Nucleus accumbens (tissue), 56 donors: ENCODE measurements at places on chromosomes 11 and 22.

- DNase-seq = no peak
Observed at GRCh38 chr11:125494031-125494360, 2.1 kb downstream of the FEZ1 start.

DNA sequence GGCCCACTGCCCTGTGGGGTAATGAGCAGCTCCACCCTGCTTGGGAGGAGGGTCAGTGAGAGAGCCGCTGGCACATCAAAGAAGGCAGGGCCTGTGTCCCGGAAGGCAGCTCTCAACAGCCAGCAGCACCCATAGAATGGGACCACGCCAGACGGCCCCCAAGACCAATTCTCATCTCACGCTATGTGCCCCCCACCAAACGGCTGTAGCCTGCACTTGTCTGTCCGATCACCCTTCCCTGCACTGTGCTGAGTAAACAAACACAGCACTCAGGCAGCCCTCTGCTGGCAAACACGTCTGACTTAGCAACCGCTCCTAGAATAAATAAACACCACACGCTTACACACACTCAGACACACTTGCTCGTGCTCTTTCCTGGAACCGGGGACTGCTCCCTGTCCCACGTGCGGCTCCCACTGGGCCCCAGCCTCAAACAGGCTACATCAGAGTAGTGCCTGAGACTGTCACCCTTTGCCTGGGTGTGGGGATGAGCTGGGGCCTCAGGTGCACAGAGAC lies 53.2 kb upstream of the CDON start:
- DNase-seq = no peak

DNA sequence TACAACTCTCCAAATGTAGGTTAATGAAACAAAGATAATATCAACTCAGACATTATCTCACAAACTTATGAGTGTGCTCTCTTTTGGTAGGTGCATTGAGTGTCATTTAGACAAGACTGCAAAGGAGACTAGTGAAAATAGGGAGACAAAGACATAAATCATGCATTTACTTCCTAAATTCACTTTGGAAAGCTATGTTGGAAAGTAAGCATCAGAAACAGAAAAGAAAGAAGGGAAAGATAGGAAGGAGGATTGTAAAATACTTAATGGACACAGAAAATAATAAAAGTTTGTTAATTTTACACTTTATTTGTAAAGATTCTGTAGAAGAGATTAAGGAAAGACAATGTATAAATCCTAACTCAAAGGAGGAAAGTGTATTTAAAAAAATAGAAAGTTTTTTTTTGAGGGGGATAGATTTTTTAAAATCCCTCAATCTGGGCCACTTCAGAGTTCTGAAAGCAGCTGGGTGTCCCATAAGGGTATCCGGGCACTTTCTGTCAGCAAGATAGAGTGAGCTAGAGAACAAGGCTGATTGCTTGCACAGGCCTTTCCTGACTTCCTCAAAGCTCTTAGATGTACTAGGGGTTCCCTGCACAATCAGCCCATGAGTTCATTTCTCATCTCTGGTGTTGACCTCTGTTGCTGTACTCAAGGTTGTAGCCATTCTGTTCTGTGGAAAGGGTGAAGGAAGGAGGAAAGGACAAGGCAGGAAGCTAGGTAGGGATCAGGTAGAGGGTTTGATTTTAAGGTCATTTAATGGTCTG lies 22.4 kb upstream of the RDX start:
- no peak for DNase-seq

DNA sequence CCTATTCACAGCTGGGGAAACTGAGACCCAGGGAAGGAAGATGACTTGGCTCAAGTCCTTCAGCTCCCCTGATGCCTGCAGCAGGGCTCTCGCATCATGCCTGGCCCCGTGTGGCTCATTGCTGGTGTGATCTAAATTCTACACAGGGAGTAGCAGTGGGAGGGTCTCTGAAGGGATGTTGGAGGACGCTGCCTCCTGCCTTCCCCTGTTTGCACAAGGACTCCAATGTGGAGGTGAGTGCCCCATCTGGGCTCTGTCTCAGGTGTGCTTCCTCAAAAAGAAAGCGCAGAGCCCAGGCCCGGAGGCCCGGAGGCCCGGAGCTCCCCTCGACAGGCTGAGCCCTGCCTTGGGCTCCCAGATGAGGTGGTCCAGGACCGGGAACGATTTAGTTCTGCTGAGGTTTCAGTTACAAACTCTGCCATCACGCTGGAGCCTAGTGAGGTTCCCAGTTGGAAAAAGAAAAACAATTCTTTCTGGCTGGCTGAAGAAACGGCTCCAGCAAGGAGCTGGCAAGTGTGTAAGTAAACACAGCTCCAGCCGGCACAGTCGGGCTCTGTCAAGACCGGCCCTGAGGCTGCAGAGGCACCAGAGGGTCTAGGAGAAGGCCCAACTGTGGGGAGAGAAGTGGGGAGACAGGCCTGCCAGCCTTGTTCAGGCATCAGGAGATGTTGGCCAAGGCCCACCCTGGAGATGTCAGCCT lies 49.8 kb downstream of the NAT10 start:
- DNase-seq = no peak

DNA sequence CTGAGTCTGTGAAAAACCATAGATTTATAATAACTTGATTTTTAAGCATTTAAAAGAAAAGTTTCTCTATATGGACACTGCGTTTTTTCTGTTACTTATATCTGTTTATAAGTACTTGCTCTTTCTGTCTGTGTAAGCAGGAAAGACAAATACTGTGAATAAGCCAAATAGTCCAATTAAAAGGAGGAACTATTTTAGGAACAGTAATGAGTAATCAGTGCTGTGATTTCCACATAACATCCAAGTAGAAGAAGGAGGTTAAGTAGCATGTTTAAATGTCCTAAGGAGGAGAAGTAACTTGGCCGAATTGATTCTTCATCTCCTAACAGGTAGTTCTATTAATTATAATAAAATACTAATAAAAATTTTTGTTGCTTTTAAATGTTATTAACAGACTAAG lies 40.8 kb downstream of the ZNF214 start:
- no peak for DNase-seq

DNA sequence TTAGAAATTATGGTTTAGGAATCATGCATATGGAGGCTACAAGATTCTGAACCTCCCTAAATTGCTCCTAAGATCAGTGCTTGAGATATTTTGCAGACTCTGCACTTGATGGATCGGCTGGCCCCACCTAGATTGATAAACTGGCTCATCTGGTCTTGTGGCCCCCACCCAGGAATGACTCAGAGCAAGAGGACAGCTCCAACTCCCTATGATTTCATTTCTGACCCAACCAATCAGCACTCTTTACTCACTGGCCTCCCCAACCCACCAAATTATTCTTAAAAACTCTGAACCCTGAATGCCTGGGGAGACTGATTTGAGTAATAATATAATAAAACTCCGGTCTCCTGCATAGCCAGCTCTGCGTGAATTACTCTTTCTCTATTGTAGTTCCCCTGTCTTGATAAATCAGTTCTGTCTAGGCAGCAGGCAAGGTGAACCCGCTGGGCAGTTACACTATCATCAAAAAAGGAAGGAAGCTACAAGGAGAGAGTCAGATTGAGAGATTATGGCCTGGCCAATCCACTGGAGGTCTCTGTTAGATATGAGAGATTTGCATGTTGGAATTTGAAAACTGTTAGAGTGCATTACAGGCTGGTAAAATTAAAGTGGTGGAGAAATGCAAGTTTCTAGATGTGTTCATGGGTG lies 245.8 kb downstream of the CSNK2A3 start:
- no peak for DNase-seq

DNA sequence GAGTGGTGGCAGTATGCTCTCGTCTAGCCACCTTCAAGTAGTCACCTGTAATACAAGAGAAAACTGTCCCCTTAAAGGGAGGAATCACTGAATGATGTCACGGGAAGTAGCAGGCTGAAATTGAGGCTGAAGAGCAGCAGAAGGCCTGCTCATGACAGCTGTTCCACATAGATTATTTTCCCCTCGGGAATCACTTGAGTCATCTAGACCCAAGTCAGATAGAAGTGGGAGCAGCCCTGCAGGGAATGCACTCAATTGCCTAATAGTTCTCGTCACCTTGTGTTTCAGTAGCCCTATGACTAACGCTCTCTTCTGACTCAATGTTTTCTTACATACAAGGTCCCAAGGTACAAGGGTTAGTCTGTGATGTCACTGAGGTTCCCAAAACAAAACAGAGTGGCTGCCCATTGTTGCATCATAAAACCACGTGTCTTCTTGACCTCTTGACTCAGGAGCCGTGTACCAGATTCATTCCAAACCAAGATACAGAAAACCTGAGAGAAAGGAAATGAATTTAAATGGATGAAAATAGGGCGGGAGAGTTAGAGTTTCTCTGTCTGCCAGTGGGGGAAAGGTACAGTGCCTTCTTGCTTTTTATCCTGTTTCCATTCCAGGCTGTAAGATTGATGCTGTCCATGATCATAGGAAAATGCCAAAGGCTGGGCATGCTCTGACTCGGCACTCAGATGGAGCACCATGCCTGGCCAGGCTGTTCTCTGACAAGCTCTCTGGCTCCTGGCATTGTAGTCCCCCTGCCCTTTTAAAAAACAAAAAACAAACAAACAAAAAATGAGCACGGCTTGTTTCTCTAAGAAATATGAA lies 21.6 kb upstream of the C11orf96 start:
- DNase-seq = no peak

GRCh38 chr22:40422558-40423309 lies 52.3 kb downstream of the SGSM3 start:
- DNase-seq = no peak

GRCh38 chr22:50688448-50688847 lies 15.8 kb downstream of the SHANK3 start:
- no peak for DNase-seq

DNA sequence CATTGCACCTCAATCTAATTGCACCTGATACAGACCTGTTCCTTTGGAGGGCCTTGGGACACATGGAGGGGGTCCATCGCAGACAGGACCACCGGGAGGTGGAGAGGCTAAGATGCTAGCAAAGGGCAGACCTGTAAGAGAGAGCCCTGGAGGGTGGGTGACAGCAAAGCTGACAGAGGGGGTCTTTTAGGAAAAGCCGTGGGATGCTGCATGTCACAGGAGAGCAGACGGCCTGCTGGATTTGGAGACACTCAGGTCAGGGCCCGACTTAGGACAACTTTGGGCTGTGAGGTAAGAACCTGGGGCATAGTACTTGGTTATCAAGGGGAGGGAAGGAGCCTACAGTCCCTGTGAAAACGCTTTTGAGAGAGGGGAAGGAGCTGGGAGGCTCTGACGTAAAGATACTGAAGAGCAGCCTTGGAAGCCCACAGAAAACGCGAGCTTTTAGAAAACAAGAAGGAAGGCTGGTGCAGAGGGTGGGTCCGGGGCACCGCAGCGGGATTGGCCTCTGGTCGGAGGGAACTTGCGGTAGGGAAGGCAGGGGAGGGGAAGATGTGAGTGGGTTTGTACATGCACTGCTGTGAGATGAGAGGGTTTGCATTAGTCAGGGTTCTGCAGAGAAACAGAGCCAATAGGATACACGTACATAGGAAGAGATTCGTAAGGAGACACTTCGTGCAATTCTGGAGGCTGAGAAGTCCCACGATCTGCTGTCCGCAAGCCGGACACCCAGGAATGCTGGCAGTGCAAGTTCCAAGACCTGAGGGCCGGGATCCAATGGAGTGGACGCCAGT lies 868.5 kb downstream of the TBC1D22A start:
- DNase-seq = no peak

- no peak for DNase-seq
Observed at GRCh38 chr11:134270250-134270714, 5.9 kb upstream of the GLB1L3 start.

DNA sequence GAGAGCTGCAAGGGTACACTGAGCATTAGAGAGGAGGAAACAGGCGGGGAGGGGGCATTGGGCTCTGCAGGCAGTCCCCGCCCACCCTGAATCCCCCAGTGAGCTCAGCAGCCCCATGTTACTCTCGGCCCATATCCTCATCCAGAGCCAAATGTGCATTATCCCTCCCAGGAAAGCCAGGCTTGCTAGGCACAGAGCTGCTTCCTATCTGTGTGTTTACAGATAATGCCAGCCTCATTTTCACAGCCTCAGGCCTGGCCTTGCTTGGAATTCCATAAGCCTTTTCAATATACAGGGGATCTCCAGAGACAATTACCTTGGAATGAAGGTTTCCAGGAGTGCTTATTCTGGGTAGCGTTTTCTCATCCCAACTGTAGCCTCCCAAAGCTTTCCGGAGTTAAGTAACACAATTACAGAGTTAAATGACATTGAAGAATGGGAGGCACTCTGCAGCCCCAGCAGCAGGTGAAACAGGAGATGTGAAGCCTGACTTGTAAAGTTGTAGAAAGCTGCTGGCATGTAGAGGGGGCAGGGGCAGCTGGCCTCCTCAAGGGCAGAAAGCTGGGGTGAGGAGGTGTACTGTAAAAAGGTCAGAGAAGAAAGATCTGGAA lies 91.5 kb upstream of the TBCEL start:
- DNase-seq = no peak

GRCh38 chr11:71525938-71526495 lies 1.1 kb upstream of the KRTAP5-7 start:
- no peak for DNase-seq
